ENCODE measurements at places on chromosomes 6 and 20.

DNA sequence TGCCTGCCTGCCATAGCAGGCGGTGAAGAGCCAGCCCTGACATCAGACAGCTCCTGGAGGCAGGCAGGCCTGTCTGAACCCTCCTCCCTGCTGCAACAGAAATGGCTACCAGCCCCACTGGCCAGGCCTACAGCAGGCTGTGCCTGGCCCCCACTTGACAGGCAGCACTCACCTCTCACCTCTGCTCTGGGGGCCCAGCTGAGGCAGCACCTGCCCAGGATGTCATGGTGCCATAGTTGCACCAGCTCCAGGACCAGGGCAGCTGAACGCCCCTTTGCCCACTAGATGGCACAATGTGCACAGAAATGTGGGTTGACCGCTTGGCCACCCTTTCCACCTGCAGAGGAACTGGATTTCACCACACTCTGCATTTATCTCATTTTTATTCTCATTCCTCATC is 30.6 kb downstream of the MRPL14 start:
- DNase-seq, result peak; percentile 61

DNA sequence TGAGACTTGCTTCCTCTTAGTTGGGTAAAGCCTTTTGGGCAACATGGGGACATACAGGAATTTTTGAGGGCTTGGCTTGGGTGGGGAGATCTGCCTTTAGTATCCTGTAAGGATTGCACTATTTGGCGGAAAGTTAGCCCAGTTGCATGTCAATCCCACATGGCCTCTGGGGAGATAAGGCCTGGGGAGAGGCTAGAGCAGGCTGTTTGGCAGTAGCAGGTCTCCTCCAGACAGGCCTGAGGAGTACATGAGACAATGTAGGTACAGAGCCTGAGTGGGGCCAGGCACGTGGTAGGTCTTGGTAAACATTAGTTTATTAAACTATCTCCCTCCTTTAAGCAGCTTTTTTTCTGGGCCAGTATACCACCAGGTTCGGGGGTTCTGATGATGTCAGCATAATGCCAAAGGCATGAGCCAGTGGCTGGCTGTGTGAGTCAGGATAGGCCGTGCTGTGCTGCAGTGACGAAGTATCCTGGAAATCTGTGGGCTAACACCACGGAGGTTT is 147.9 kb downstream of the VEGFA start:
- peak; percentile 9 for DNase-seq

DNA sequence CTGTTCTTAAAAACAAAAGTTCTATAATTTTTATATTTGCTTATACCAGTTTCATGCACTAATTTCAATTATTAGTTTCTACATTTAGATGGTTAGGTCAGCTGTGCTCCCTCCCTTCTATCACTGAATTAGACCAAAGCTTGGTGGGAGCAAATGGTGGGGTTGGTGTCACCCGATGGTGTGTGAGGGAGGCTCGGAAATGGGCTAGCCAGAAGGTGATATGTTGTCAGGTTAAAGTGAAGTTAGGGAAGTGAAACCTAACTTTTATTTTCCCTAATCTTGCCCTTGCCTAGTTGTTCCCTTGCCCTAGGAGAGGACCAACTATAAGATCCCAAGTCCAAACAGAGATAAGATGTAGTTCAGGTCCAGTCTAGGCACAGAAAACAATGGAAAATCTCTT is 38.7 kb downstream of the RPS12 start:
- DNase-seq, result no peak

DNA sequence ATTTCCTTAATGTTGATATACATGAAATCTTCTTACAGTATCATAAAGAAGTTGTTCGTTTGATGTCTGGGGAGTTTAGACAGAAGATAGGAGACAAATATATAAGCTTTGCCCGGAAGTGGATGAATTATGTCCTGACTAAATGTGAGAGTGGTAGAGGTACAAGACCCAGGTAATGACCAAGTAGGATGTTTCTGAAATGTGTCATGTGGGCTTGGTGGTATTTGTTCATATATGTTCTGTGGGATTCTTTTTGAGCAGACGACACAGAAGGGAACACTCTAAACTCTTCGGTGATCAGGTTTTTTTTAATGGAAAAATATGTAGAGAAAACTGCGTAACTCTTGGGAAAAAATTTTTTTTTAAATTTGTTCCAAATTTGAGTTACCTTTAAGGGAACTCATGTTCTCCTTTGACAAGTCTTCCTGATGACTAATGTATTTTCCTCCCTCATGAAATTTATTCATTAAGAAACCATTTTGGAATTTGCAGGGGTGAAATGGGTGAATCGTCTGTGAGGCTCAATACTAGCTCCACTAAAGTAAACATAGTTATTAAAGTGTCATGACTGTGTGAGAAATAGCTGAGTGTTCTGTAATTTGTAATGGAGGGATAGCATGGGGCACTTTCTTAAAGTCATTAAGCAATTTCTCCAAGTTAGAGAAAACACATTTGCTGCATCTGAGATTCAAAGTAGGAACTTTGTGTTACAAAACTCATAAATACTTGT is 100.6 kb downstream of the MAP3K4 start:
- peak; percentile 67 for DNase-seq

DNA sequence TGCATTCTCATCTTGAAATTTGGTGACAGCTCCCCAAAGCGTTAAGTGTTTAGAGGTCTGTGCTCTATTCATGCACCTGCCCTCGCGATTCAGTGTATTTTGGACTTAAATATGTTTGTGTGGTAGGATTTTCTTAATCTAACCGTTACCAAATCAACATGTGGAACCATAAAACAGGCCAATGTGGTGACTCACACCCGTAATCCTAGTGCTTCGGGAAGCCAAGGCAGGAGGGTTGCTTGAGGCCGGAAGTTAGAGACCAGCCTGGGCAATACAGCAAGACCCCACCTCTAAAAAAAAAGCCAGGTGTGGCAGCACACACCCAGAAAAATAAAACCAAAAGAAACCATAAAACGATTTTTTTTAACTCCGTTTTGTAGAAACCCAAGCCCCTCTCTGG is 31.5 kb downstream of the PYGB start:
- no peak for DNase-seq

DNA sequence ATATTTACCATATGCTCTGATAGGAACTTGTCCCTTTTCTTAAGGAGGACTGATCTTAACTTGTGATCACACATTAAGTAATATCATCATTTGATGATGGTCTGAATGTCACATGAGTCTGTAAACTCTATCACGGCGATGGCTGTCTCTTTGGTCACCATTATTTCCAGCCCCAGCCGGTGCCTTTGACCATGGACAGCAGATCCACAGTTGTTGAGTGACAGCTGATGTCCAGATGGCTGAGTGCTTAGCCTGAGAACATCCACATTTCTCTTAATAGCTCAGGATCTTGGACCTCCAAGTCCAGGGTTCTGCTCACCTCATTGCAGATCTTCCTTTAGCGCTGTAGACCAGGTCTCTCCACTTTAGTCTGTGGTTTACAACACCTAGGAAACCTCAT is 171.0 kb downstream of the TBC1D7 start:
- DNase-seq, result no peak

DNA sequence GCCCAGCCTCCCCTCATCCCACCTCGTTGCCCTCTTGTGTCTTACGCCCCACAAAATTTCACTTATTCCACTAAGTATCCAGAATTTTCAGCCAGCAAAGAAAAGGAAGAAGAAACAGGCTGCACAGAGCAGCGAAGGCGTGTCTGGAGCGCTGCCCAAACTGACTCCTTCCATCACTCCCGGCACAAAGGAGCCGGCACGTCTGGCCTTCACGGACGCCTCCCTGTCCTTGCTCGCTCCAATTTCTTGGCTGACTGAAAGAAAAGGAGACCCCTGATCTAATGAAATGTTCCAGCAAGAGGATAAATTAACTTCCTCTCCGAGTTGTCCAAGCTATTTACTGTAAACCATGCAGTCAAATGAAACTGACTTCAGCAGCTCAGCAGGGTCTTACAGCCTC is 152.3 kb upstream of the CDH4 start:
- DNase-seq, result no peak

GRCh38 chr6:89468998-89469397 is 36.0 kb downstream of the ANKRD6 start:
- no peak for DNase-seq

DNA sequence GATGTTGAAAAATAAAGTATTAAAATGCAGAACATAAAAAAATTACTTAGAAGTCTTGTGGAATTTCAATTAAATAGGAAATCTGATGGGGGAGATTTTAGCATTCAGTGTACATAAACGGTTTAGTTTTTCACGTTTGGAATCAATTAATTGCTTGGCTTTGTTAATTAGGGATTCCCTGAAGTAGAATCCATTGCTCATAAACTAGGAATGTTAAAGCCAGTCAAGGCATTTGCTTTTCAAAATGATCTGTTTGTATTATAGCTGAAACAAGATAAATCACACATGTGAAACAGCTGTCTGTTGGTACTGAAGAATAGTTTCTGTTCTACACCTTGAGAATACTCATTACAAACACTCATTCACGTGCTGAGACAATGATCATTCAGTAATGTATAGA is 297.9 kb downstream of the TBC1D7 start:
- no peak for DNase-seq

DNA sequence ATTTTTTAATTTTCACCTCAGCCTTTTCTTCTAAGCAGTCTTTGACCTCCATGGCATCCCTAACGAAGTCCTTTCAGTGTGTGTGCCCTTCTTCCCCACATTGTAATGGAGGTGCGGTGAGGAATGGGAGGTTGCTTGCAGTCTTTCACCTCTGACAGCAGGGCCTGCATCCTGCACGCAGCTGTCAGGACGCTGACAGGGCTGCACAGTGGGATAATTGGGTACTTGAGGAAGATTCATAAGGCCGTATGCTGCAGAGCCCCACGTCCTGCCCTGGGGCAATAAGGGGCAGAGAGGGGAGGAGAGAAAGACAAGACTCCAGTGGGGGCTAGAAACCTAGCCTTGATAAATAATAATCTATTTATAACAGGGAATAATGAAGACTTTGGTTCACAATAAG is 184.7 kb downstream of the SAMD5 start:
- no peak for DNase-seq

GRCh38 chr6:17169711-17170110 is 67.9 kb downstream of the STMND1 start:
- DNase-seq, result no peak

DNA sequence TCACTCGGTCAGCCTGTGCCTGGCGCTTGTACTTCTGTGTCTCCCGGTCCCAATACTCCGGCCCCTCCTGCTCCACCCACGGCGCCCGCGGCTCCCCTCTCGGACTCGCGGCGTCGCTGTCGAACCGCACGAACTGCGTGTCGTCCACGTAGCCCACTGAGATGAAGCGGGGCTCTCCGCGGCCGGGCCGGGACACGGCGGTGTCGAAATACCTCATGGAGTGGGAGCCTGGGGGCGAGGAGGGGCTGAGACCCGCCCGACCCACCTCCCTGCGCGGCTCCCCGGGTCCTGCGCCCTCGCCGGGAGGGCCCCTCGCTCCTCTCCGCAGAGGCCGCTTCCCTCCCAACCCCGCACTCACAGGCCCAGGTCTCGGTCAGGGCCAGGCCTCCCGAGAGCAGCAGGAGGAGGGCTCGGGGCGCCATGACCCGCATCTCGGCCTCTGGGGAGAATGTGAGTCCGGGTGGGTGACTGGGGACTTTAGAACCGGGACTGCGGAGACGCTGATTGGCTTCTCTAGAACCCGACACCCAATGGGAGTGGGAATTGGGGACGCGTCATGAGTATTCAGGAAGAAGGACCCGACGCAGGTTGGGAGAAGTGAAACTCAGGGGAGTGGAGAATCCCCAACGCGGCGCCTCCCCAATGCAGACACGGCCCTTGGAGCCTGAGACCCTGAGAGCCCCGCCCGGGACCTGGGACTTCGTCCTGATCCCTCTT is at the start of gene HLA-C:
TSS of gene HLA-C (minus strand) at position 452 of the 717 bp plus-strand sequence. CDS start at position 431, 21 bp downstream.
- peak; percentile 96 for DNase-seq

DNA sequence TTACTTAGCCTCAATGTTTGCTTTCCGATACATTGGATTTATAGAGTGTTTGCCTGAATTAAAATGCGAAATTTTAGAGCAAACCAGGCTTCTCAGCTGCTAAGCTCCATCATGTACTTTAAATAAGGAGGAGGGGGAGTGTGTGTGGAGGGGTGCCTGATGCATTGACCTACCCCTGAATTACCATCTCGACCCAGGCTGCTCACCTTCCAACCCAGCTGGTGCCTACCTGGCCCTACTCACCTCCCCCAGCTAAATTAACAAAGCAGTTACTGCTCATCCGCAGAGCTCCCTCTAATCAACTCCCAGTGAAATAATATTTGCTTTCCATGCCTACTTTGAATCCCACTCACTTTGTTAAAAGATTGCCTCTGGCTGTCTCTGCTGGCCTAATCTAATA is 544.5 kb downstream of the MAFB start:
- no peak for DNase-seq

DNA sequence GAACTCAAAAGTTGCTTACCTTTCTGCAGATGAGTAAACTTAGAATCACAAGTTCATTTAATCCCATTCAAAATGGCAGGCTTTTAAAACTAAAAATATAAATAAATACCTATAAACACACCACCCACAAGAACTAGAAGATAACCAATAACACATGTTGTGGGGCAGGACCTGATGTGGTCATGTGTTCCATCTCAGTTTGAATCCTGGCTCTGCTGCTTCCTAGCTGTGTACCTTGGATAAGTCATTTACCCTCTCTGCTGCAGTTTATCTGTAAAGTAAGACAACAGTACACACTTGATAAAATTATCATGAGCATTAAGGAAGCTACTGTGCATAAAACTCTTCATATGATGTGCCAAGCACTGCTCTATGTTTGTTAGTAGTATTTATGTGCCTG is 22.0 kb downstream of the TRIM27 start:
- no peak for DNase-seq

DNA sequence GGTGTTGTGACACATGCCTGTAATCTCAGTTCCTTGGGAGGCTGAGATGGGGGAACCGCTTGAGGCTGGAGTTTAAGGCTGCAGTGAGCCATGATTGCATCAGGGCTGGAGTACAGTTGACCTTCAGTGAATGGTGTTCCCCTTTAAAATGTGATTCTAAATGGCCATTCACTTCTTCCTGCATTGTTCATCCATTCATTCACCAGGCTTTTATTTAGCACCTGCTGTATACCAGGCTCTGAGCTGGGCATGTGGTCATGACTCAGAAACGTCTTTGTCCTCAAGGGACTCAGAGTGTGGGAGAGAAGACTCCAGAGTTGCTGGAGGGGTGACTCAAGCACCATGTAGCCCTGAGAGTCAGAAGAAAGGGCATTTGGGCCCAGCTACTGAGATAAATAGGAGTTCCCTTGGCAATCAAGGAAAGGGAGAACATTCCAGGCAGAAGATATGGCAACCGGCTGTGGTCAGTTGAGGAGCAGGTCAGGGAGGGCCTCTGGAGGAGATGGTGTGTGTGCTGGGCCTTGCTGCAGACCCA is 101.1 kb downstream of the DLGAP4 start:
- DNase-seq, result peak; percentile 62

GRCh38 chr6:134351615-134352474 is 33.9 kb upstream of the SGK1 start:
- no peak for DNase-seq

- no peak for DNase-seq
Observed at GRCh38 chr6:131640576-131640975, 3.5 kb downstream of the ENPP3 start.

DNA sequence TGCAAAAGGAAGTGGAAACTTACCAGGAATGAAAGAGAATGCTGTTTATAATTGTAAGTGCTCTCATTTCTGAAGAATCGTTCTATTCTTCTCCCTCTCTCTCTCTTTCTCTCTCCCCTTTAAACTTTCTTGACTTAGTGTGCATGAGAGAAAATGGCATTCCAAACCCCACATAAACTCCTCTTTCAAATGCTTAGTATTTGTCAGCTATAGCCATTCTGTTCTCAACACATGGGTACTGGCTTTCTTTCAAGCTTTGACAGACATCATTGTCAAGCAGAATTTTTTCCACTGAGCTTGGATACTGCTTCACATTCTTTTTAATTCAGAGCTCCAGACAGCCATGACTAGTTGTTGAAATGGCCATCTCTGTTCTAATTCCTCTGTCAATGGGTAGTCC is 51.1 kb upstream of the PREP start:
- DNase-seq, result no peak

GRCh38 chr6:160730911-160731310 is 28.9 kb downstream of the PLG start:
- DNase-seq, result peak; percentile 3

Measured in mammary epithelial cell (primary cell).